ENCODE measurements at places on chromosomes 5 and 9.

GRCh38 chr5:56466136-56466816, 233.1 kb upstream of the ANKRD55 start:
- DNase-seq, result no peak

- DNase-seq, result no peak
Measured at GRCh38 chr5:138726848-138727247, 26.4 kb upstream of the CTNNA1 start.

DNA sequence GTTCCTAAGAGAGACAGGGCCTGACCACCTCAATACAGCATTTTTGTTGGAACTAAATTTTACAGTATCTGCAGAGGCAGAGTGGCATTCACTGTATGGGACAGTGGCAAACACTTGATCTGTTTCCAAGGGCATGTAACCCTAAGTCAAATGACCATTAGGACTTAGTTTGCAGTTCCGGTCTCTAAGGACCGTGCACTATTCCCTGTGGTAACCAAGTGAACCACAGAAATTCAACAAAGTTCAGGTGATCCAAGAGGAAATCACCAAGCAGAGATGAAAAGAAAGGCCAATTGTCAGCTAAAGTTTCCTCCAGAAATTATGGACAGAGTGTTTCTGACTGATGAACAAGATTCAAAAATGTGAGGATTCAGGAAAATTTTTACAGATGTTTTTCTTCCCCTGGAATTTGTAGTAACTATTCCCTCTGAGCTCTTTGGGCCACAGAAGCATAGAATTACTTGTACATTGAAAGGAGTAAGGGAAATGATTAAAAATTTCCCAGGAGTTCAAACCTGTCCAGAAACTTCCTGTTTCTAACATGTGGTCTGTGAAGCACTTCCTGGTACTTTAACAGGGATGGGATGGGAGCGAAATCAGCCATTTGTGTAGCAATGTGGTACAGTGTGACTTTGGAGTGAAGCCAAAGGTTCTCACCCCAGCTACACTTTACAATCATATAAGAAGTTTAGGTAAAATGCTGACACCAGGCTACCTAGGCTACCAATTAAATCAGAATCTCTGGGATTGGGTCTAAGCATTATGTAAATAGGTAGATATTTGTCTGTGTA, 266.1 kb upstream of the MAP3K1 start:
- DNase-seq, result no peak

GRCh38 chr5:1319436-1320256, 24.8 kb upstream of the TERT start:
- peak; percentile 12 for DNase-seq

- DNase-seq, result no peak
Measured at GRCh38 chr5:107514305-107514704, 156.4 kb downstream of the EFNA5 start.

- peak; percentile 46 for DNase-seq
Measured at GRCh38 chr5:74579215-74579614, 61.3 kb downstream of the ENC1 start.

GRCh38 chr5:472076-472655, 29.2 kb downstream of the EXOC3 start:
- no peak for DNase-seq

DNA sequence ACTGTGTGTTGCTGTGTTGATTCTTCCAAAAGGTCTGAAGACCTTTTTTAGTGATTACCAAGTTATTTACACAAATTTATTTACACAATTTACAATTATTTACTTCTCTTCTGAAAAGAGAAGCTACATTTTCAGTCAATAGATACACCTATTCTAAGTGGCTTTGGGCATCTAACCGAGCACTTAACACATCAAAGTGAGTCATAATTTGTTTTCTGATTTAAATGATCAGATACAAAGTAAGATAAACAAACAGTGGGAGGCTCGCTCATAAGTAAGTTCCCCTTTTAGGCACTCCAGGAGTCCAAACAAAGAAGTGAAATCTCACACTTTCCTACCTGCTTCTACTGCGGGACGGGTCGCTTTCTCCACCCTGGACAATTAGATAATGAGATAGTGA, 90.2 kb downstream of the APBA1 start:
- DNase-seq, result no peak

- no peak for DNase-seq
Measured at GRCh38 chr5:13930541-13931171, 13.8 kb downstream of the DNAH5 start.

DNA sequence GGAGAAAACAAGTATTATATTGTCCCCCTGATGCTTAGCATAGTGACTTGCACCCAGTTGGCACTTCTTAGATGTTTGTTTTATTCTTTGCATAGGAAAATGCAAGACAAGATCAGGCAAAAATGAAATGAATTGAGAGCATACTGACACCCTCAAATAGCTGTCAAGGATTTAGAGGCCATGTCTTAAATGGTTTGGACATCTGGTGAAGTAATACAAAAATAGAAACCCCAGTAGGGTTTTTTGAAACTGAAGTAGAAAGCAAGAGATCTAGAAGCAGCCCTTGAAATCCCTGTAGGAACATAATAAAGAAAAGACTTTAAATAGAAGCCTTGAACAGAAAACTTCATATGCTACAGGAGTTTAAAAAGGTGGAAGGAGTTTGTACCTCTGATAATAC, 174.3 kb downstream of the ANXA1 start:
- DNase-seq, result no peak
